ENCODE measurements at places on chromosomes 5 and 9. TPM values are rescaled to one million over a fixed set of nuclear protein-coding genes. Genes with fewer than 3 reads are reported as not detected.

DNA sequence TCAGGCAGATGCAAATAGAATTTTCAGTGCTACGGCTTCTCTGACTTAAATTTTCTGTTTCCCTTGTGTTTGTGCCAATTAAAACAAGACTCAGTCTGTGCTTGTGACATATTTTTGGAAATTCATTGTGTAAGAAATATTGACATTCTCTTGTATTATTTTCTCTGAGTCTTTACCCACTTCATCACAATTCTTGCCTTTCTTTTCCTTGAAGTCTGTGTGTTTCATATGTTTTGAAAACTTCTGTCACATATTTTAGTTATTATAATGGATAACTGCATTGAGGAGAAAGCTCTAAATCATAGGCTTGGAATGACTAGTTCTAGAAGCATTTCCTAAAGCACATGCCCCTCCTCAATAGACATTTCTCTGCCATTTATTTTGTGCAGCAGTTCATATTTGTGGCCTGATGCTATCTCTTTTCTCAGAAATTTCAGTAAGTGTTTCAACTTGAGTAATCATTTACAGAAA lies 206.6 kb downstream of the PALM2AKAP2 start:
- no peaks in the 10 kb centered on the region for H3K36me3 ChIP-seq
- no peak overlapping the region for H3K4me3 ChIP-seq
- H3K27me3 ChIP-seq: no peaks in the 10 kb centered on the region
- no peak for DNase-seq
- H3K4me1 ChIP-seq: no peaks in the 10 kb centered on the region

Gene TMEM215
- total RNA-seq: 0.43 TPM

DNA sequence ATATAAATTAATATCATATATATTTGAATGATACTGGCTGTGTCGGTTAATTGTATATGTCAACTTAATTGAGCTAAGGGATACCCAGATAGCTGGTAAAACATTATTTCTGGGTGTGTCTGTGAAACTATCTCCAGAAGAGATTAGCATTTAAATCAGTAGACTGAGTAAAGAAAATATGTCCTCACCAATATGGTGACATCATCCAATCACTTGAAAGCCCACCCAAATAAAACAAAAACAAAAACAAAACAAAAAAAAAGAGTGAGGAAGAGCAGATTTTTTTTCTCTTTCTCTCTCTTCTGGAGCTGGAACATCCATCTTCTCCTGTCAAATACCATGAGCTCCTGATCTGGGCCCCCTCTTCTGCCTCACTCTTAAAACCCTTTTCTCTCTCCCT lies 15.7 kb upstream of the CCDC152 start:
- no peaks in the 10 kb centered on the region for H3K4me1 ChIP-seq
- H3K27ac ChIP-seq: no peak overlapping the region
- no peak for DNase-seq
- no peaks in the 10 kb centered on the region for H3K27me3 ChIP-seq
- no peaks in the 10 kb centered on the region for H3K36me3 ChIP-seq
- no peak overlapping the region for H3K4me3 ChIP-seq

DNA sequence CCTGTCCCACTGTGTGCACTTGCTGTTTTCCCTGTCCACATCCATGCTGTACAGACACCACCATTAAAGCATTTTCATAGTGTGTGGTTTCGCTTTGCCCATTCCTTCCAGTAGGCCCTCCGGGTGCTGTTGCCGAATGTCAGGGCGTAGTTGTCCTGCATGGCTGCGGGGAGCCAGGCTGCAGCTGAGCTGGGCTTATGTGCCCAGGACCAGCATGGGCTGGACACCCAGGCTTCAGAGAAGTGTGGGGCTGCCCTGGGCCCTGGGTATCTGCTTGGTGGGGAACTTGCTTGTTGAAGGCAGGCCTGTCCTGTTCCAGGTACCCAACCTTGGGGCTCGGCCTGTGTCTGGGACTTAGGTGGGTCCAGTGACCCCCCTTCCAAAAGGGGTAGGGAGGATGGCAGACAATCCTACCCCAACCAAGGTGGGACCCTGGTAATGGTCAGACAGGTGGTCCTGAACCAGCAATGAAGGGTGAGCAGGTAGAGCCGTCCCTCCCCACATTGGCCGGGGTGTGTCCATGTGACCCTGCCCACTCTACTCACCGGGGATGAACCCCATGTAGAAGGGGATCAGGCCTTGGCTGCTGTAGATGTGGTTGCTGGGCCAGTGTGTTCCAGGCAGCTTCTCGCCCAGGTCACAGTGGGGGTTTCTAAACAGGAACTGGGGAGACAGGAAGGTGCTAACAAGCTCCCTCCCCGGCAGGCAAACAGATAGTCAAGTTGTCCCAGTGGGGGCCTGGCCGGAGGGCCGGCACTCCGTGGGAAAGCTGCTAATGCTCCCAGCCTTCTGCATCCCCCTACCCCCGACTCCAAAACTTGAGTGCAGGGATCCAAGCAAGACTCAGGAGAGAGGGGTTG lies 2.8 kb downstream of the TUBB4B start:
- no peak for DNase-seq
- peaks cover 18% of the 10 kb centered on the region for H3K4me1 ChIP-seq

Gene RFESD
- total RNA-seq: 3.6 TPM

Gene MUSK
- 1.2 TPM for total RNA-seq

DNA sequence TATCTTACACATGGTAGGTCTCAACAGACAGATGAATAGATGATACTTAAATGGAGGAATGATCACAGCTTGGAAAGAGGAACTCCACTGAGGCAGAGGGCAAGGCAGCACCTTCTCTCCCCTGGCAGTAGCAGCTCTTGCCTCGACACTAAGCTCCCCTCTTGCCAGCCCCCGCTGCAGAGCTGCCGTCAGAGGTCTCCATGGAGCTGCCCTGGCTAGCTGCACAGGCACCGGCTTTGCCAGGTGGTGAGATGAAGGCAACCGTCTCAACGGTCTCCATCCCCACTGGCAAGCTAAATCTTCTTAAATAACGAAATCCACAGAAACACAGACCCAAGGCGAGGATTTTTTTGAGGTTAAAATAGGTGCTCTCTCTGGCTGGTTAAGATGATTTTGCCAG lies 81.2 kb downstream of the CRB2 start:
- no peaks in the 10 kb centered on the region for H3K36me3 ChIP-seq
- no peaks in the 10 kb centered on the region for H3K4me1 ChIP-seq
- no peaks in the 10 kb centered on the region for H3K27me3 ChIP-seq
- DNase-seq: no peak
- no peak overlapping the region for H3K27ac ChIP-seq
- H3K4me3 ChIP-seq: no peak overlapping the region

GRCh38 chr5:171990713-171991015 lies 15.8 kb downstream of the FBXW11 start:
- H3K4me3 ChIP-seq: no peak overlapping the region
- no peaks in the 10 kb centered on the region for H3K36me3 ChIP-seq
- no peaks in the 10 kb centered on the region for H3K27me3 ChIP-seq
- no peak overlapping the region for H3K27ac ChIP-seq

GRCh38 chr5:35919191-35919590 lies 19.2 kb downstream of the CAPSL start:
- DNase-seq: peak; percentile 12
- H3K27me3 ChIP-seq: peaks cover 9% of the 10 kb centered on the region
- H3K4me3 ChIP-seq: no peak overlapping the region
- no peaks in the 10 kb centered on the region for H3K4me1 ChIP-seq
- no peaks in the 10 kb centered on the region for H3K36me3 ChIP-seq
- H3K27ac ChIP-seq: no peak overlapping the region

Gene NR2F1-AS1
- total RNA-seq: 8.2 TPM

GRCh38 chr5:95712347-95712958 lies 18.7 kb upstream of the RHOBTB3 start:
- H3K36me3 ChIP-seq: no peaks in the 10 kb centered on the region
- peak overlapping the region; percentile 62 for H3K27ac ChIP-seq
- no peaks in the 10 kb centered on the region for H3K27me3 ChIP-seq
- no peak overlapping the region for H3K4me3 ChIP-seq
- peaks cover 20% of the 10 kb centered on the region for H3K4me1 ChIP-seq
- DNase-seq: peak; percentile 82

GRCh38 chr9:20023961-20024571 lies 235.2 kb upstream of the SLC24A2 start:
- no peak for DNase-seq
- H3K27me3 ChIP-seq: no peaks in the 10 kb centered on the region
- no peak overlapping the region for H3K27ac ChIP-seq
- no peaks in the 10 kb centered on the region for H3K36me3 ChIP-seq
- no peak overlapping the region for H3K4me3 ChIP-seq

DNA sequence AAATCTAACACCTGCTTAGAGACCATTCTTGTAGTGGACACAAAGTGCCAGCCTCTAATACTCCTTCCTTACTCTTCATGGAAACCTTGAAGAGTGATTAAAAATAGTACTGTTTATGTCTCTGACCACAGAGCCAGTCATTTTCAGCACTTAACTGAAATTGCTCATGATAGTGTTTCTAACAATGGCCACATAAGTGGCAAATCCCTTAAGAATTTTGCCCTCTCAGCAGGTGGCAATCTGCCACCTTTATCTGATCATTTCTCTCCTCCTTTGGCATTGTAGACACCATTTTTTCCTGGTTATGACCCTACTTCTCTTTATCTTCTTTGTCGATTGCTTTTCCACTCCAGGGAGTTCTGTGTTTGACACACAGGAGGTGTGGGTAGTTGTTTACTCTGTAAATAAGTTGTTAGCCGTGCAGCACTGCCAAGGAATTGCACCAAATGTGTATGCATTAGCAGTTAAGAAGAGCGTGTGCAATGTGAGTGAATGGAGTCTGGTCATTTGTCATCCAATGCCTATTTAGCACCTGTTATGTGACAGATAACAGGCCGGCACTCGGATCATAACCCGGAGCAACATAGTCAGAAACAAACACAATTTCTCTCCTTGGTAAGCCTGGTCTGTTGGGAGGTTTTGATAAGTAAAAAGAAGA lies 36.8 kb upstream of the STARD4 start:
- no peaks in the 10 kb centered on the region for H3K27me3 ChIP-seq
- H3K36me3 ChIP-seq: no peaks in the 10 kb centered on the region
- DNase-seq: no peak
- H3K4me1 ChIP-seq: no peaks in the 10 kb centered on the region

Gene BARHL1
- not detected for total RNA-seq

Measured in hepatocyte (in vitro differentiated cells).